Aorta (tissue), 5 donors: ENCODE measurements at places on chromosomes 2 and 18. TPM values are rescaled to one million over a fixed set of nuclear protein-coding genes. Genes with fewer than 3 reads are reported as not detected.

DNA sequence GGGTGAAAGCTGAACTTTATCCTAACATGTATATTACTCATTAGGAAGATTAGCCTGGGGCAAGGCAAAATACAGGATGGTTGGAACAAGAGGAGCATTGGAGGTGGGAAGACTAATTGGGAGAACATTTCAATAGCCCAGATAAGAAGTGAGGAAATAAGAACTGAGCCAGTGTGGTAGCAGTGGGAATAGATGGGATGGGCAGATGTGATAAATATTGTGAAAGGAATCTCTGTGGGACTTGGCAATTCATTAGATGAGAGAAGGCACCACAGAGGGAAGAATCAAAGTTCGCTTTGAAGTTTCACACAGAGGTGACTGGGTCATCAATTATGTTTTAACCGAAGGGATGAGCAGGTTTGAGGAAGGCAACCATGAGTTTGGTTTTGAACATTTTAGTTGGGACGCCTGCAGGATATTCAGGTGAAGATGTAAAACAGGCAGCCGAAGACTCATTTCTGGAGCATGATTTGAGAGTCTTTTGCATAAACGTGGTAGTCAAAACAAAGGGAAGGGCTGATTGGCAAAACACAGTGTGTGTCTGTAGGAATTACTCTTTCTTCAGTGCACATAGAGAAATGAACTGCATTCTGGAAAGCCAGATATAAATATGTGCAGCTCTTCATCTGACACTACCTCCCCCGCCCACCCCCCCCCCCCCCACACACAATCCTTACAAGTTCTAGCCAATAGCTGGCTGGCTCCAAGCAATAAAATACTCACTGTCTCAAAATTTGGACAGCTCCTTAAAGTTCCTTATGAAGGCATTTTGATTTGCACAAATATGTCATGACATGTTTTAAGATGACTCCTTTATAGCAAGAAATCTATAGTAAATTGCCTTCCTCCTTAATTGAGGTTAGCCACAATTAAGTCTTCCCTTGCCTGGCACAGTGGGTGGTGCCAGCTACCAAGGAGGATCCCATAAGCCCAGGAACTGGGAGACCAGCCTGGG is 1.9 kb upstream of the SLC1A4 start:
- DNase-seq, result no peak

DNA sequence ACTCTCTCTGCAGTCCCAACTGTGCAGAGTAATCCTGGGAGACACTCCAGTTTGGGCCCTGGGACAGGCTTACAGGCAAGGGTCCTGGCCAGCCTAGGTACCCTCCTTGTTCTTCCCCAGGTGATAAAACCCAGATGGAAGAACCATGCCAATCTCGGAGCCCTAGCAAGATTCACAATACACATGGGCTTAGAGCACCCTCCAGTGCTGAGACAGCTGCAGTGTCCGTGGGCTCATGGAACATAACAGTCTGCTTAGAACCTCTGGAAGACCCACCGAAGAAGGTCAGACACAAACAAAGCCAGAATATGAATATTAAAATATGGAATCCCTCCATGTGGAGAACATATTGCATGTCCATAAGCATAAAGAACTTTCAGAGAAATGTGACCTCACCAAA is 568.1 kb downstream of the KCNJ3 start:
- DNase-seq, result no peak

GRCh38 chr2:194745557-194746146 is 911.4 kb upstream of the SLC39A10 start:
- no peak for DNase-seq

GRCh38 chr2:179951680-179952079 is 55.4 kb downstream of the CWC22 start:
- DNase-seq, result no peak

- DNase-seq, result no peak
Observed at GRCh38 chr2:3001615-3002560, 375.7 kb downstream of the EIPR1 start.

- DNase-seq, result no peak
Observed at GRCh38 chr2:127829845-127830246, 18.9 kb upstream of the WDR33 start.

DNA sequence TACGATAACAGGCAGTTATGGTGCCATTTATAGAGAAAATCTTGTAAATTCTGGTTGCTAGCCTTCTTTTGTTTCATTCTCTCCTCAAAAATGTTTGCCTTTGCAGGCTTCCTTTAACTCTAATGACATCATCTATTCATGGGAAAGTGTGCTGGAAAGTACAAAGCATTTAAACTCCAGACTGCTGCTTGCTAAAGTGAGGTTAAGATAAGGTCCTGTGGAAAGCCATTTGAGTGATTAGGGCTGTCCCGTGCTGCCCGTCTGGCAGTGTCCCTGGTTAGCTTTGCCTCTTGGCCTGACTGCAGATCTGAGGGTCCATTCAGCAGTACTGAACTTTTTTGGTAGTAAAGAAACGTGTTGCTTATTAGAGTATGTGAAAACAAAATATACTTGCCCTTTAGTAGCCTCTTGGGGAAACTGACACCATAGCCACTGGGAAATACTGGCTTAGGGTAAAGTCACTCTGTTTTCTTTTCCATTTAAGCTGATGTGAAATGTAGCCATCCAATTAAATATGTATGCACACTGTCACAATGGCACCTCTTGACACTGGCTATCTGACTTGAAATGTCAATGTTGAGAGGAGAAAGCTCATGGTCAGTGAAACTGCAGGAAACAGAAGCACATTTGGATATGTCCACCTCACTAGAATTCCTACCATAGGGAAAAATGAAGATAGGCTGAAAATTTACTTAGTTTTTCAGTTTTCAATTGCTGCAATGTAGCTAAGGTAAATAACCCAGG is 321.5 kb downstream of the SLC8A1 start:
- DNase-seq, result no peak

DNA sequence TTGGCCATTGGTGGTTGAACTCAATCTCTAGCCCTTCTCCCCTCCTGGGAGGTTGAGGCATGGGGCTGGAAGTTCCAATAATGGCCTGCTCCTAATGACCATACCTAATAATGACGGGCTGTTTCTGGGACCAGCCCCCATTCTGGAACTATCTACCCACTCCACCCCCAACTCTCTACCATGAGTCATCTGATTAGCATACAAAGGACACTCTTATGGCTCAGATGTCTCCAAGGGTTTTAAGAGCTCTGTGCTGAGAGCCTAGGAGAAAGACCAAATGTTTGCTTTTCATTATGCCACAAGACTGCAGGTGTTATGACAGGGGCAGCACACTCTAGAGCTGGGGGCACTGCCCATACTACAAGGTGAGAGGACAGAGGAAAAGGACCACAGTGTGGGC is 137.0 kb upstream of the NCKAP5 start:
- DNase-seq, result no peak

- DNase-seq, result no peak
Observed at GRCh38 chr2:206192157-206192556, 32.5 kb downstream of the EEF1B2 start.

- peak; percentile 63 for DNase-seq
Observed at GRCh38 chr2:216034065-216034464, 20.7 kb upstream of the MREG start.

GRCh38 chr2:133841900-133842299 is 273.6 kb upstream of the NCKAP5 start:
- no peak for DNase-seq

DNA sequence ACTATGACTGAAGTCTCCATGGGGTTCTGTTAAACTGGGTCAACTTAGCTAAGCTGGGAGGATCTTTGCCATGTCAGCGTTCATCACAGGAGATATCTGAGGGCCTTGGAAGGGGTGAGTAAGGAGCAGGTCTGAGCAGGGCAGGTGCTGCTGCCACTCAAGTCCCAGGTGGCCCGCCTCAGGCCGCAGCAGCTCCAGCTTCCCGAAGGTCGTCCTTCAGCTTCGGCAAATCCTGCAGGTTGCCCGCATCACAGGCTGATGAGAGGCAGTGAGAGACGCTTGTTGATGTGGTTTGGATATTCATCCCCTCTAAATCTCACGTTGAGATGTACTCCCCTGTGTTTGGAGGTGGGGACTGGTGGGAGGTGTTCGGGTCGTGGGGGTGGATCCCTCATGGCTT is 166.6 kb downstream of the VAPA start:
- no peak for DNase-seq

GRCh38 chr2:222844323-222844722 is 16.5 kb upstream of the ACSL3 start:
- no peak for DNase-seq

- no peak for DNase-seq
Observed at GRCh38 chr2:96204836-96205624, 3.6 kb downstream of the STARD7 start.

DNA sequence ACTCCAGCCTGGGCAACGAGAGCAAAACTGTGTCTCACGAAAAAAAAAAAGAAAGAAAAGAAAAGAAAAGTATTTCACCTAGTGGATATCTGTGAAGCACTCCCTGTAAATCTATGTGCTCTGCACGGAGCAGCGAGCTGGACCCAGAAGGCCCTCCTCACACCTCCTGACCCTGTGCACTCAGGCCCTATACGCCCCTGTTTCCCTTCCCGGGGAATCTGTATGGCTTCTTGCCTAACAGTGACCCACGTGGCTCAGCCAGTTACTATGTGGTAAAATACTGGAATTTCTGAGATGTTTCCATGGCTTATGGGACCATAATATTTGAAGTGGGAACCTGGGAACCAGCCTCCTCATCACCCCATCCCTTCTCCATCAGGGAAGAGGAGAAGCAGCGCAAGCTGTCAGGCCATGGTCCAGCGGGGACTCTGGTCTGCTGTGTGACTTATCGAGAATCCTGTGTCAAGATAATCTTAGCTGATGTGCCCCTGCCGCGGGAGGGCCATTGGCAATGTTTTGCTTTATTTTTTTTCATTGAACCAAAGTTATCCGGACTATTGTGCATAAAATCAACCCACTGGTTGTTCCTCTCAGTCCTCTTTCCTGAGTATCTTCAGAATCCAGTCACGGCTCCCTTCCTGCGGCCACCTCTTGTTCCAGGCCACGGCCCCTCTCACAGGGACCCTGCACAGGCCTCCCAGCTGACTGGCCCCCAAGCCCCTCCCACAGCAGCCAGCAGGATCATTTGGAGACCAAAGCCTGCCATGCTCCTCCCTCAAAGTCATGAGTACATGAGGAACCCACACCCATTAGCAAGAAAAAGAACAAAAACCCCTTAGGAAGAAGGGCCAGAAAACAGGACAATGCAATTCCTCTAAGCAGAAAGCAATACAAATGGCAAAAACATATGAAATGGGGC is 30.6 kb downstream of the SDC1 start:
- DNase-seq, result no peak

- no peak for DNase-seq
Observed at GRCh38 chr18:68034296-68034695, 517.8 kb upstream of the DSEL start.

CCDC178 gene
- total RNA-seq, result 0.42 TPM

COBLL1 gene
- 101 TPM for total RNA-seq

TCF4 gene
- total RNA-seq, result 108 TPM

EFR3B gene
- 1.3 TPM for total RNA-seq

AKAIN1 gene
- not detected for total RNA-seq
